ENCODE measurements at places on chromosomes 1 and 21.

- no peak for DNase-seq
Measured at GRCh38 chr1:169368406-169368769, 393 bp downstream of the BLZF1 start.

- DNase-seq: no peak
Measured at GRCh38 chr1:108862698-108863477, 6.0 kb upstream of the AKNAD1 start.

DNA sequence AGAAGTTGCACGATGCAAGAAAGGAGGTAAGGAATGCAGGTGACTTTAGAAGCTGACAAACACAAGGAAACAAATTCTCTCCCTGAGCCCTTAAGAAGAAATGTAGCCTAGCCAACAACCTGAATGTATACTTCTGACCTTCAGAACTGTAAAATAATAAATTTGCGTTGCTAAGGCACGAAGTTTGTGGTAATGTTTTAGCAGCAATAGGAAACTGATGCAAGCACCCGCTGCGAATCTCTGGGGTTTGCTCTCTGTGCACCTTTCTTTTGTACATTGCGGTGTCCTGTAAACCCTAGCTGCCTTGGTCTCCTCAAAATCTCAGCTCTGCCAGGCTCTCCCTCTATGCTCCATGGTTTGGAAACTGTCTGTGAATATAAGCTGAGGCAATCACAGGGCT, 15.1 kb downstream of the CD53 start:
- no peak for DNase-seq

GRCh38 chr1:231161667-231162296, at the start of gene TRIM67:
TSS of gene TRIM67 (plus strand) at chr1:231162058. CDS start at chr1:231162970, 912 bp downstream.
- no peak for DNase-seq

DNA sequence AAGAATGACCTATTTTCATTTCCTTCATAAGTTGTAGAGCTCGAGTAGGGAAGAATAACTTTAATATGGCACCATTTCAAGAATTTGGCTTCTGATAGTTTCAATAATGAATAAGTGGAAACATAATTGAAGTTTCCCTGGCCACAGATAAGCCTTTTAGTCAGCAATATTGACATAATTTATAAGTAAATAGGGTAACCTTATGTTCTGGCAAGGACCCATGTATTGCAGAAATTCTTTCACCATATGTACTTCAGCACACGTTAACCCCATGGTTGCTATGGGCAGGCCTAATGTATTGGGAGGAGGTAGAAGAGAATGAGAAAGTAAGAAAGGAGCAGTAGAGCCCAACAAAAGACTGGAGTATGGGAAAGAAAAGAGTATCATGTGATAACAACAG, 25.4 kb downstream of the MDM4 start:
- DNase-seq: no peak

DNA sequence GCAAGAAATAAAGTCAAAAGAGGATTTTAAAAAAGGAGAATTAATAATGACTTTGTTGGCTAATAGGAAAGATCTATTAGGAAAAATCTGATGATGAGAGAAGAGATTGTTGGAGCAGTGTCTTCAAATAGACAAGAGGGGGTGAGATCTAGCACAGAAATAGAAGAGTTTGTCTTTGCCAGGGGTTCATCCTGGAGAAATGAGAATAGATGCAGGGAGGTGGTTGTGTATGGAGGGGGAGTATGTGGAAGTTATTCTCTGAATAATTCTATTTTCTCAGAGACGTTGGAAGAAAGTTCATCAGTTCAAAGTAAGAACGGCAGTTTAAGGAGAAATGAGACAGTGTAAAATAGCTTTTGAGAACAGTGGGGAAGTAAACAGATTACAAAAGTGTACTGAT, 161.3 kb downstream of the TM2D1 start:
- no peak for DNase-seq

DNA sequence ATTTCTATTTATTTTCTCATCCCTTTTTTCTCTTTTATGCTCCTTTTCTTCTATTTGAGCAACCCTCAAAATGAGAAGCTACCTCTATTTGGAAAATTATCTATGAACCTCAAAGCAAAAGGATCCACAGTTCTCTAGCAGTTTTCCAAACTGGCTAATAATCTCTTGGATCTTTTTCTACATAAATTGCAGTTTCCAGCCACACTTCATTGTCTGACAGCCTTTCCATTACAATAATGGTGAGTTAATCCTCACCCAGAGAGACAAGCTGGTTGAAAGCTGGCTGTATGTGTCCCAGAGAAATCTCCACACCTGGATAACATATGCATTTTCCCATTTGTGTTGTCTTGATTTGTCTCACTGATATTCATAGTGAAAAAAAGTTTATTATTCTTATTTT, 16.5 kb upstream of the HSD17B7 start:
- no peak for DNase-seq

- DNase-seq: no peak
Measured at GRCh38 chr1:68827261-68827660, 330.4 kb upstream of the DEPDC1 start.

GRCh38 chr1:119978018-119978505, 81.7 kb upstream of the ADAM30 start:
- no peak for DNase-seq

DNA sequence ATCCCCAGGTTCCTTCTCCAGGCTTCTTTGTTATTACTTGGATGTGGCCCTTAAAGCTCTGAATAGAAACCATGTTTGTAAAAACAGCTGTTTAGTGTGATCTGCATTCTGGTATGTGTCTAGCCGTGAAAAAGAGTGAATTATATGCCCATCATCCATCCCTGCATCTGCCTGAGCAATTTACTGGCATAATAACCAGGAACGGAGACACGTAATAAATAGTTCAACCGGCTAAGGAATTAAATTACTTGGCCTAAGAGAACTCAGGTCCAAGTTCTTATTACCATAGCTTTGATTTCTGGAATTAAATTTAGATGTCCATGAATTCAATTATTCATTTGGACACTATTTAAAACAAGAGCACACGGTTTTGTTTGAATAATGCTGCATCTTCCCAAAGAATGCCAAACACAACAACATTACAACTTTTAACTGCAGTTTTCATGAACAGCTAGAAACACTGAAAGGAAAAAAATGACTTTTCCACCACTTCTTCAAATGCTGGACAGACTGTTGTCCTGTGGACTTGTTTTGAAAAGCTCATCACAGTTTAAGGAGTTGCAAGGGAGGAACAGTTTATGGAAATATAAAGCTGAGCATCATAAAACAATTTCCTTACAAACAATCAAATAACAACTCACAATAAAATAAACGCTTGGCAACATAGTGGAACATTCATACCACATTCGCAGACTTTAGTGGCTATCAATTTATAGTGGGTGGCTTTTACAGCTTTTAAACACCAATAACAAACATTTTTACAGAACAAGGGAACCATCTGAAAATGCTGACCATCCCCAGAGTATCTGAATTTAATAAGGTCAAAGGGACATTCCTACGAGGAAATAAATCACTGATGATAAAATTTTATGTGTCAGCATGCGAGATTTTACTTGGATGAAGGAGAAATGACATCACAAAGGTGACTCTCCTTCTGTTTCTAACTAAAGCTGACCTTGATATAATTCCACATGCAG, 144.7 kb downstream of the APP start:
- DNase-seq: no peak

- no peak for DNase-seq
Measured at GRCh38 chr1:205595861-205596260, 36.0 kb downstream of the ELK4 start.
